Nucleus accumbens (tissue), 56 donors: ENCODE measurements at places on chromosomes 13 and 19.

DNA sequence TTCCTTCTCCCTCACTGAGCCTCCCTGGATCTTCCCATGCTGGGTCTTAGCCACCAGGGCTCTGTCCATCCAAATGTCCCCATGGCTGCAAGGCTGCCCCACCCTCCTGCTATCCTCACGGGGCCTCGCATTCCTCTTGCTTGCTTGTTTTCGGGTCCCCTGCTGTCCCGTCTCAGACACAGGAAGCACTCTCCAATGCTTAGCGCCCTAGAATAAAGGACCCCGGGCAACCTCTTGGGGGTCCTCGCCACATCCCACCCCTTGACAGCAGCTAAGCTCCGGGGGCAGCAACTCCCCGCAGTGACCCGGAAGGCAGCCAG lies 23.7 kb downstream of the SH3GL1 start:
- no peak for DNase-seq

- DNase-seq: no peak
Measured at GRCh38 chr13:111420113-111420876, 99.9 kb downstream of the TEX29 start.

GRCh38 chr13:51043310-51043709 lies 67.8 kb downstream of the C13orf42 start:
- no peak for DNase-seq

DNA sequence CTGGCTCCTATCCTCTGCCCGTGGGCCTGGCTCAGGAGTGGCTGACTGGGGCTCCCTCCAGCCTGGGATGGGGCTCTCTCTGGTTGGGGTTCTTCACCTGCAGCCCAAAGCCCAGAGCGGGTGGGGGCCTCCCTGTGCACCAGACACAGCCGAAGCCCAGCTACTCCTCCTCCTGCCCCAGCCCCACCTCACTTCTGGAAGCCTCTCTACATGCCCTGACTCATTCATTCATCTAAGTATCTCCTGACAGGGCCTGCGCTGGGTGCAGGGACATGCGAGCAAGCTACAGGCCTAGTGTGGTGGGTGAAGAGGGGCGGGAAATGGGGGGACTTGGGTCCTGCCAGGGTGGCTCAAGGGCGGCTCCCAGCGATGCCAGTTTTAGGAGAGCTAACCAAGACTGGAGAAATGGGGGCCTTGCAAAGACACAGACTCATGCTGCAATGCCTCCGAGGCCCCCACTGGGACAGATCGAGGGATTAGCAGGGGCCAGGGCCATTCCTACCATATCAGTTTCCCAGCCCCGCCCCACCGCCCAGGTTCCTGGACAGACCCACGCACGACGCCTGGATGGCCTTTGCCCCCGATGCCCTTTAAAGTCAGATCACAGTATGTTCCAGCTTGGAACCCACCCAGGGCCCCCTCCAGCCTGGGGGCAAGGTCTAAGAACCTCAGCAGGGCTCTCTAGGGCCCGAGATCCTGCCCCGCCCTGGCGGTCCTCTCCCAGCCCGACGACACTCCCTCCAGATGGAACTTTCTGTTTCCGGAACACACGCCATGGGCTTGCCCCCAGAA lies 12.6 kb downstream of the LSM4 start:
- no peak for DNase-seq

DNA sequence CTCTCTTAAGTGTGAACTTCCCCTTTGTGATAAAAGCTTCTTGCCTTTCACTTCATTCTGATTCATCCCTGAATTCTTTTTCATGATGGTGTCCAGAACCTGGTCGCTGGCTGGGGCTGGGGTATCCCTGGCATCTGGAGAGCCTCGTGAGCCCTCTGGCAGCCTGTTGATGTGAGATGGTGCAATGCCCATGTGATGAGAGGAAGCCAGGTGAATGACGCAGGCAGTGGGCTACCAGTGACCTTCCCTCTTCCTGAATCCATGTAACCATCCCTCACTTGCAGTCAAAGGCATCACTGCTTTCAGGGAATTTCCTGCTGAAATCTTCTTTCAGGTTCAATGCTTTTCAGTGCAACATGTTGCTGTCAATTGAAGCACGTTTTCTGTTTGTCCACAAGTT lies 158.6 kb upstream of the SLC10A2 start:
- no peak for DNase-seq

DNA sequence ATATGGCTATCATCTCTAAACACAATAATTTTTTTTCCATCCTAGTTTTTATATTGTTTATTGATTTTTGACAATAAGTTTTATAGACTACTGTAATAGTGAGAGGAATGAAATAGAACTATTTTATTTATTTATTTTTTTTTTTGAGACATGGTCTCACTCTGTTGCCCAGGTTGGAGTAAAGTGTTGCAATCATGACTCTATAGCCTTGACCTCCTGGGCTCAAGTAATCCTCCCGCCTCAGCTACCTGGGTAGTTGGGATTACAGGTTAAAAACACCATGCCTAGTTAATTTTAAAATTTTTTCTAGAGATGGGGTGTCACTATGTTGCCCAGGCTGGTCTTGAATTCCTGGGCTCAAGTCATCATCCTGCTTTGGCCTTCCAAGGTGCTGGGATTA lies 8.5 kb upstream of the ZNF442 start:
- DNase-seq: no peak

DNA sequence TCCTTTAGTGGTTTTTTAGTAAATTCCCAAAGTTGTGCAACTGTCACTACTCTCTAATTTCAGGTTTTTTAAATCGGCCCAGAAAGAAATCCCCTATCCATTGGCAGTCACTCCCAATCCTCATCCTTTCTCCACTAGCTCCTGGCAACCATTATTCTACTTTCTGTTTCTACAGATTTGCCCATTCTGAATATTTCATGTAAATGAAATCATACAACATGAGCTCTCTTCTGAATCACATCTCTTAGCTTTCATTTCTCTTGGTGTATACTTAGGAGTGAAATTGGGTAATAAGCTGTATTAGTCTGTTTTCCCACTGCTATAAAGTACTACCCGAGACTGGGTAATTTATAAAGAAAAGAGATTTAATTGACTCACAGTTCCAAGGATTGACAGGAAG lies 9.7 kb upstream of the ZNF223 start:
- no peak for DNase-seq
